ENCODE measurements at places on chromosomes 7 and 10. TPM values are rescaled to one million over a fixed set of nuclear protein-coding genes. Genes with fewer than 3 reads are reported as not detected.
A peak's percentile ranks its signal among the peaks of the same experiment; 100 is the strongest.

- no peaks in the 10 kb centered on the region for H3K27me3 ChIP-seq
- peak overlapping the region; percentile 94 for H3K4me3 ChIP-seq
- H3K4me1 ChIP-seq, result peaks cover 43% of the 10 kb centered on the region
- DNase-seq, result peak; percentile 97
- peaks cover 9% of the 10 kb centered on the region for H3K36me3 ChIP-seq
Measured at GRCh38 chr7:112450807-112451761, 824 bp downstream of the IFRD1 start.

DNA sequence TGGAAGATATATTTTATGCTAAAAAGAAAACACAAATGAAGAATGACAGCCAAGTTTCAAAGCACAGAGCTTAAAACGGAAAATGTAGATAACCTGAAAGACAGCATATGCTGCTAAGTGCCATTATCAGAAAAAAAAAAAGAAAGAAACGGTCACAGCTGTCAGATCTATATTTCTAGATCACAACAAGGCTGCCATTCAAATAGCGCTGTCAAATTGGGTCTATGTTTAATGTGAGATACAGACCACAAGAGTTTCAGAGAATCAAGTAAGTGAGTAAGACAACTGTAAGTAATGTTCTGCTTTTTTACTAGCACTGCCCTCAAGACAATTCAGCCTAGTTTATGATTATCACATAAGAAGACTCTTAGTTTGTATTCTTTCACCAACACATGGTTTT, 66.1 kb upstream of the RNF148 start:
- no peak overlapping the region for H3K27ac ChIP-seq
- H3K27me3 ChIP-seq, result no peaks in the 10 kb centered on the region
- H3K4me3 ChIP-seq, result no peak overlapping the region
- H3K36me3 ChIP-seq, result no peaks in the 10 kb centered on the region
- no peak for DNase-seq

Gene GPR146
- polyA plus RNA-seq, result 7.3 TPM

Gene TUBB8
- 0.03 TPM for polyA plus RNA-seq

DNA sequence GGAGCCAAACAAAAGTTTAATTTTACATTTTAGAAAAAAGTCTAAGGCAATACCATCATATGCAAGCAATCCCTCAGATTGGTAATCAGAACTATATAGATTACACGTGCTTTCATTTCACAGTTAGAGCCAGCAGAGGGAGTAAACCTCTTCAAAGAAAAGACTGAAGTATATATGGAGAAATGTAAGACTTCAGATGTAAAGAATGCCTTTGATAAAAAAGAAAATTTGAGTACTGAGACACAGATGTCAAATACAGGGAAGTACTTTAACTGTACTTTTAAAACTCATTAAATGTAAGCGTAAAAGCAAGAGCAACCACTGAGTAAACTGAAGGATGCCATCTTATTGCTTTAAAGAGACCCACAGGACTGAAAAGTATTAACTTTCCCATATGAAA, 101.4 kb upstream of the FAM133B start:
- H3K27me3 ChIP-seq, result no peaks in the 10 kb centered on the region
- no peaks in the 10 kb centered on the region for H3K36me3 ChIP-seq
- H3K27ac ChIP-seq, result no peak overlapping the region

- DNase-seq, result no peak
- no peak overlapping the region for H3K27ac ChIP-seq
- no peaks in the 10 kb centered on the region for H3K27me3 ChIP-seq
Measured at GRCh38 chr7:23653942-23654341, 26.1 kb upstream of the FAM221A start.

GRCh38 chr7:143504215-143504936, 26.7 kb downstream of the TAS2R41 start:
- no peak for DNase-seq
- no peak overlapping the region for H3K4me3 ChIP-seq
- no peak overlapping the region for H3K27ac ChIP-seq

Gene ECHS1
- polyA plus RNA-seq, result 62.7 TPM

- H3K27ac ChIP-seq, result no peak overlapping the region
- H3K36me3 ChIP-seq, result no peaks in the 10 kb centered on the region
- DNase-seq, result no peak
- no peaks in the 10 kb centered on the region for H3K27me3 ChIP-seq
Measured at GRCh38 chr10:80945264-80945880, 407.7 kb downstream of the SH2D4B start.

GRCh38 chr7:151780631-151781030, 96.3 kb downstream of the PRKAG2 start:
- peak; percentile 35 for DNase-seq
- no peaks in the 10 kb centered on the region for H3K36me3 ChIP-seq
- H3K27ac ChIP-seq, result no peak overlapping the region
- no peak overlapping the region for H3K4me3 ChIP-seq

GRCh38 chr7:155702616-155703015, 58.2 kb downstream of the RBM33 start:
- DNase-seq, result no peak
- no peak overlapping the region for H3K4me3 ChIP-seq
- H3K36me3 ChIP-seq, result peaks cover 77% of the 10 kb centered on the region
- H3K27ac ChIP-seq, result no peak overlapping the region
- H3K4me1 ChIP-seq, result no peaks in the 10 kb centered on the region

DNA sequence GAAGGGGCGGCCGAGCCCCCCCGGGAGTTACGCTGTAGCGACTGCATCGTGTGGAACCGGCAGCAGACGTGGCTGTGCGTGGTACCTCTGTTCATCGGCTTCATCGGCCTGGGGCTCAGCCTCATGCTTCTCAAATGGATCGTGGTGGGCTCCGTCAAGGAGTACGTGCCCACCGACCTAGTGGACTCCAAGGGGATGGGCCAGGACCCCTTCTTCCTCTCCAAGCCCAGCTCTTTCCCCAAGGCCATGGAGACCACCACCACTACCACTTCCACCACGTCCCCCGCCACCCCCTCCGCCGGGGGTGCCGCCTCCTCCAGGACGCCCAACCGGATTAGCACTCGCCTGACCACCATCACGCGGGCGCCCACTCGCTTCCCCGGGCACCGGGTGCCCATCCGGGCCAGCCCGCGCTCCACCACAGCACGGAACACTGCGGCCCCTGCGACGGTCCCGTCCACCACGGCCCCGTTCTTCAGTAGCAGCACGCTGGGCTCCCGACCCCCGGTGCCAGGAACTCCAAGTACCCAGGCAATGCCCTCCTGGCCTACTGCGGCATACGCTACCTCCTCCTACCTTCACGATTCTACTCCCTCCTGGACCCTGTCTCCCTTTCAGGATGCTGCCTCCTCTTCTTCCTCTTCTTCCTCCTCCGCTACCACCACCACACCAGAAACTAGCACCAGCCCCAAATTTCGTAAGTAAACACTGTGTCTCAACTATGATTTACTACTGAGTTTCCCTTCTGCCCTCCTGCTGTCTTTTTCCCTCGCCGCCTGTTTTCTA, 666 bp downstream of the NRG3 start:
- H3K36me3 ChIP-seq, result no peaks in the 10 kb centered on the region
- DNase-seq, result peak; percentile 64
- no peak overlapping the region for H3K27ac ChIP-seq
- H3K27me3 ChIP-seq, result peaks cover 34% of the 10 kb centered on the region
- peaks cover 20% of the 10 kb centered on the region for H3K4me1 ChIP-seq
- H3K4me3 ChIP-seq, result peak overlapping the region; percentile 58

GRCh38 chr7:44145479-44145968, 4.4 kb upstream of the MYL7 start:
- no peaks in the 10 kb centered on the region for H3K36me3 ChIP-seq
- H3K27me3 ChIP-seq, result no peaks in the 10 kb centered on the region
- peak overlapping the region; percentile 45 for H3K4me3 ChIP-seq
- H3K27ac ChIP-seq, result no peak overlapping the region

DNA sequence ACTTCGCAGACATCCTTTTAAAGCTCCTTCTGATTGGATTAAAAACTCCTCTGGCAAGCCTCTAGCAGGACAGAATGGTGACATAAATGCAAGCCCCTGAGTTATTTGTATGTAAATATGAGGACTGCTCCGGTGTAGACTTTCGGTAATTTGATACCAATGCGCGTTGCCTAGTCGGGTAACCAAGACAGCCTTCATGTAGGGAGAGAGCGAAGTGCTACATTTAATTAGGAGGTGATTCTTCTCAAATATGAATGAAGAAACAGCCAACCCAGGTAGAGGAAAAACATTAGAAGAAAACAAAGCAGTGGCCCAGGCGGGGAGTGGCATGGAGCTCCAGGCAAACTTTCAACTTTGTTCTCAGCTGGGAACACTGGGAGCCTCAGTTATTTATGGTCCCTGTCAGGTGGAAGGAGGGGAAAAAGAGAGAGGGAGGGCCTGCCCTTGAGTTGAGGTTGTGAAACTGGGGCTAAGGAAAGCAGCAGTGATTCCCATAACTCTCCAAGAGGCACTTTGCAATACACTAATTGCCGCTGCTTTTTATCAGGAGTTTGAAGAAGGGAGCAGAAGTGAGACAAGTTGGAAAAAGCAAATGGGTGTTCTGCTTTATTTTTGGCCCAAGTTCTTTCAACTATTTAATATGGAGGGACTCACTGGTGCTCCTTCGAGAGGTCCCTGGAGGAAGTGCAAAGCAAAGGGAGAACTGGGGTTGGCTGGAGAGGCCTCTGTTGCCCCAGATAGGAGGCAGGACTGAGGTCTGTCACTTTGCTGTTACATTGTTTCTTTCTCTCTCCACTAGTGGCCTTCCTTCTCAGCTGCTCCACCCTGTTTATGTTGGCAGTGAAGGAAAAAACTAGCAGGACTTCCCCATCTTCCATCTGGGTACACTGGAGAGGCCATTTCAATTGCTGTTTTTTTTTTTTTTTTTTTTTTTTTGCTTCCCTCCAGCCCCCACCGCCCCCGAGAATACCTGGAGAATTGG, 234.6 kb upstream of the CCDC6 start:
- DNase-seq, result no peak
- H3K4me3 ChIP-seq, result no peak overlapping the region
- no peaks in the 10 kb centered on the region for H3K36me3 ChIP-seq

Gene SPDYE16
- not detected for polyA plus RNA-seq

- H3K36me3 ChIP-seq, result no peaks in the 10 kb centered on the region
- H3K4me1 ChIP-seq, result peaks cover 100% of the 10 kb centered on the region
- no peaks in the 10 kb centered on the region for H3K27me3 ChIP-seq
- DNase-seq, result no peak
Measured at GRCh38 chr10:35451151-35452016, 115.1 kb downstream of the CCNY start.

Gene CAMK2B
- 1.1 TPM for polyA plus RNA-seq

Measured in spleen (tissue), 13 donors.